ENCODE measurements at places on chromosomes 6 and 20.
A peak's percentile ranks its signal among the peaks of the same experiment; 100 is the strongest.

DNA sequence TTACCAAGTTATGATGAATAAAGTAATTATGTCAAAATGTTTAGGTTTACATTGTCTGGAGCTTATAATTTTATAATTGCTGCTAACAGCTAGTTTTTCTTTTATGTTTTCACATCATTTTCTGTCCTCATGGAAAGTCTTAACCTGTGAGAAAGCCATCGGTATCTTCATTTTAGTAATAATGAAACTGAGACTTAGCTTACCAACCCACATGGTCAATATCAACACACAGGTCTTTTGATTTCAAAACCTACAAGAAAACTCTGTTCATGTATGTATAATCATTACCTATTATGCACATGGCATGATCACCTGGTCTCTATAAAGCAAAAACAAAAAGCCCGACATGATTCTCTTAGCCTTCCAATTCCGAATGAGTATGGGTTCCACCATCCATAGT lies 61.9 kb downstream of the KCNQ5 start:
- DNase-seq, result no peak

DNA sequence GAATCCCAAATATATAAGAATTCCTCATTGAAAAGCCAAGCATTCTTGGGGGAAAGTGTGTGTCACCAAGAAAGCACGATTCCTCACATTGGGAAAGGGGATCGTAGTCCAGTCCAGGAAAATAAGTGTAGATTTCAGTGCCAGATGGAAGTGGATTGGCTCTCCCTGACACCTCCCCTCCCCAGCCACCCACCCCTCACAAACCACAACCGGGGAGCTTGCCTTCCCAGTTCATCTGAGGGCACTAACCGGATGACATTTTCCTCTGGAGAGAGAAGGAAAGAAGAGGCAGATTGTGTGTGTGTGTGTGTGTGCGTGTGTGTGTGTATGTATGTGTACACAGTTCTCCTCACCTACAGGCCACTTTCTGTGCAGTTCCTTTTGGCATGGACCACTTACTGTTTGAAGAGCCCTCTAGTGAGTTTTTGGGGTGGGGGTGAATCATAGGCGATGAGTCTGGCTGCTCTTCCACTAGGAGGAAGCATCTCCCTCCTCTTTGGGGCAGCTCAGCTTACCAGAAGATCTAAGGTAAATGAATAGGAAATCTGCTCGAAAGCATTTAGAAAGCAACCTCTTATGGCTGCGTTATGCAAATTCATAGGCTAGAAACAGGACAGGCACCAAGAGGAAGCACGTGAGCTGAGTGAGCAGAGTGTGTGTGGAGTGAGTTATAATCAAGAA lies 20.8 kb downstream of the DAAM2 start:
- DNase-seq, result no peak

DNA sequence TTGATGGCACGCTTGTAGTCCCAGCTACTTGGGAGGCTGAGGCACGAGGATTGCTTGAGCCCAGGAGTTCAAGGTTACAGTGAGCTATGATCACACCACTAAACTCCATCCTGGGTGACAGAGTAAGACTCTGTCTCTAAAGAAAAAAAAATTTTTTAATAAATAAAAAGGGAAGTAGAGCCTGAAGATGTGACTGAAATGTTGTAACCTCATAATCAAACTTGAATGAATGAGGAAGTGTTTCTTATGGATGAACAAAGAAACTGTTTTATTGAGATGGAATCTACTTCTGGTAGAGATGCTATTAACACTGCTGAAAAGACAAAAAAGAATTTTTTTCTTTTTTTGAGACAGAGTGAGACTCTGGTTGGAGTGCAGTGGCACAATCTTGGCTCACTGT lies 6.7 kb downstream of the MAK start:
- no peak for DNase-seq

GRCh38 chr6:56445818-56446217 lies 196.9 kb downstream of the DST start:
- DNase-seq, result no peak

DNA sequence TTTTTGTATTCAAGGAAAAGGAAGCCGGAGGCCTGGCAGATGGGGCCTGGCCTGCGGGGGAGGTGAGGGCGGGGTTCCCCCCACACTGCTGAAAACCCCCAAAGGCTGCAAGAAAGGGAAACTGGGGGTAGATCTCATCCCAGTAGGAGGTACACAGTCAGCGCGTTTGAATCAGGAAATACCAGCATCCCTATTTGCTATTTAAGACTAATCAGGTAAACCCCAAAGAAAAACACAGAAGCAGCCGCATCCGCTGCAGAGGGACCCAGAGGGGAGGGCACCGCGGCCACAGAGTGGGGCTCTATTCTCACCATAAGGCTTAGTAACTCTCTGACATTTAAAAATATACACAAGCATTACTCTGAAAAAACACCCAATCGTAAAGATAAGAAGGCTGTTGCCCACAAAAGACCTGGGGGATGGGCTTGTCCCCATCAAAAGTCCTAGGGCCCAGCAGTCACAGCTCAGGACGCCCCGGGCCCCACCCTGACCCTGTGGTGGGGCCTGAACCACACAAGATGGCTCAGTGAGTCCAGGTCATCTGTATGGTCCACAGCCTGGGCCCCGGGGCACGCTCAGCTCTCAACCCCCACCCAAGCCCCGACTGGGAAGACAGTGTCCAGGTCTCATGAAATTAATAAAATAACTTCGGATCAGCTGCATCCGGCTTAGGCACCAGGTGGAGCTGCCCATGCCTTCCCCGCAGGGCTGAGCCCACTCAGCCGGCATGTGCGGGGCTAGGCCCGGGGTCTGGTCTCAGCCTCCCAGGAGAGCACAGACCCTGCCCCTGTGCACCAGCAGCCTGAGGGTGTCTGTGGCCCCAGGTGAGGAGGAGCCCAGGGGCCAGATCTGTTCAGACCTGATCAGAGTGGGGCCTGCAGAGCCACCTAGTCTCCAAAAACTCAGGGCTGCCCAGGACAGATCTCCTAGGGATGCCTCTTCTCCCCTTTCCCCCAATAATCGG lies 31.0 kb downstream of the KCNQ2 start:
- DNase-seq, result no peak

GRCh38 chr6:20955131-20955530 lies 420.9 kb downstream of the CDKAL1 start:
- DNase-seq, result peak; percentile 60

DNA sequence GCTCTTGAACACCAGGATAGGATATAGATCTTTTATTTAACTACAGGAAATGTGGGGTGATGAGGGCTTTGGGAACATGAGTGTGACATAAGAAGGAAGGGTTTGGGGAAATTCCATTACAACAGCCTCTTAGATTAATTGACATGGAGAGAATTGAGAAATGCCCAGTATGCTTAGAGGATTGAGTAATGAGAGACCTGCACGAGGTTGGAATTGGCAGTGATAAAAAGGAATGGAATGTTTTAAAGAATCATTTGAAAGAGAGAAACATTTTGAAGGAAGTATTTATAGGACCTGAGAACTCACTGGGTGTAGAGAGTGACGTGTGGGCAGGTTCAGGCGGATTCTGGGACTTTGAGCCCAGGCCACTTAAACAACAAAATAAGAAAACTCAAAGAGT lies 227.0 kb downstream of the BMP2 start:
- no peak for DNase-seq

DNA sequence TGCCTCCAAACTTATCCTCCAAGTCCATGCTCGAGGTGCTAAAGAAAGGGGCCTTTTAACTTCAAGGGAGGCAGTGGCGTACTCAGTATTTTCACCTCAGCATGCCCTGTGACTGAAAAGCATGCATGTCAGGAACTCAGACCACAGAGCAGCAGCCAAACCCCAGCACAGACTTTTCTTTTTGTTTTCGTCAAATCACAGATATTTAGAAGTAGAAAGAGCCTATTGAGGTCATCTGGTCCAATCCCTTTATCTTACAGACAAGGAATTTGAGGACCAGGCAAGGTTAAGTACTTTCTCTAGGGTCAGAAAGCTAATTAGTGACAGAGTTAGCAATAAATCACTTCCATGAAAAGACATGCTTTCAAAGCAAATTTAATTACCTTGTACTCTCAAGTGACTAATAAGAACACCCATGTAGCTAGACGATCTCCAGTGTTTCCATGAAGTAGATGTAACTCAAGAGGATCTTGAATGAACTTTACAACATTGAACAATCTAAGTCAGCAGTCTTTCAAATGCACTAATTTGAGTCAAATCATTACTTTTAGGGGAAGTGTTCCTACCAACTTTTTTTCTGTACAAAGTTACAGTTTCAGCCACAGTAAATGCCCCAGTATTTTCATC lies 35.9 kb downstream of the MOXD1 start:
- no peak for DNase-seq

DNA sequence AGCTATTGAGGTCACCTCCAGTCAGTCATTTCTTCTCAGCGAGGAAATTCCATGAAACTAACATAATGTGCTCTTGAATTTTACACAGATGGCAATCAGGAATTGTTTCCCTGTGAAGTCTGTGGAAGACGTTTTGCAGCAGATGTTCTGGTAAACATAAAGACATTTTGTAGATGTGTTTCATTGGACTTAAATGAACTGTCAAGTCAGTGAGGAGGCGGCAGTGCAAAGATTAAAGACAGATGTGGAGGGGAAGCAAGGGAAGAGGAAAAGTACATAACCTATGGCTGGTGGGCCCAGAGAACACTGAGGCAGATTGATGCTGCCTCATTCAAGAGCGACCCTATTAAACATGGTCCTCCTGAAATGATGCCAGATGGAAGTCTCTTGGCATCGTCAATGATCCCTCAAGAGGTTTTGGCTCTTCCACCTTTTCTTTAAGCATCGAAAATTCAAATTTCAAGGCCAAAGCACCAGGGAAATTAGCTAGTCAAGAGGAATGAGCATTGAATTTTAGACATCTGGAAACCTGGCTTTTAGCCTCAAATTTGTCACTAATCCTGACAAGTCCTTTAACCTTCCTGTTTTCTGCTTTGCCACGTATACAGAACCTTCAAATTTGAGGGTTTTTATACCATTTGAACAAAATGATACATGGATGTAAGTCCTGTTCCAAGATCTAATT lies 20.1 kb downstream of the ZC2HC1B start:
- DNase-seq, result no peak

GRCh38 chr6:106895703-106896040 lies 78.9 kb downstream of the CD24 start:
- DNase-seq, result no peak

DNA sequence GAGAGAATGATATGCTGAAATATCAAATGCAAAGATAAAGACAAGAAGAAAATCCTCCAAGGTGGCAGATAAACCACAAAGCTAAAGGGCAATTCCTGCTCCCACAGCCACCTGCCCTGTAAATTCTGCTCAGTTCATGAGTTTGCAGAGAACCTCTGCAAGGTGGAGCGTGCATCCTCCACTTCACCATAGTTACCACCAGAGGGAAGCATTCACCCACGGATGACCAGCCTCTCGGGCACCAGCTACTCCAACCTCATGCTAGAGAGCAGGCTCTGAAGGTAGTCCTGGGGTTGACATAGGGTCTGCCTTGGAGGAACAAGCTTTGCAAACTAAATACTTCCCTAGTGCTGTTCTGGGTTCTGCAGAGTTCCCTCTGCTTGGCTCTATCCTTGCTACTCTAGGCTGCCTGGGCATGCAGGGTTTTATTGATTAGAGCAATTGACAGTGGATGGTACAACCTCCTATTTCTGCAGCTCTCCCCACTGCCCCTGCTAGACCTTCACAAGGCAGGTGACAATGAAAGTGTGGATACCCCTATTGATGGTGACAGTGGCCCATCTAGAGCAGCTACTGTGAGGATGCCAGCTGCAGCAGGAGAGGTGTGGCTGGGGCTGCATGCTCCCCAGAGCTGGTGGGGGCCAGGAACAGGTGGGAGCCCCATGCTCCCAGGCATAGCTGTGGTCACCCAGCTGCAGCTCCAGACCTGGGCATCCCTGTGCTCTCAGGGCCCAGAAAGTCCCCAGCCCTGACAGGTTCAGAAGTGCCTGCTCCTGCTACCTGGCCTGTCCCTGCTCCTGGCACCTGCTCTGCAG lies 51.1 kb downstream of the GGTLC1 start:
- DNase-seq, result peak; percentile 36

DNA sequence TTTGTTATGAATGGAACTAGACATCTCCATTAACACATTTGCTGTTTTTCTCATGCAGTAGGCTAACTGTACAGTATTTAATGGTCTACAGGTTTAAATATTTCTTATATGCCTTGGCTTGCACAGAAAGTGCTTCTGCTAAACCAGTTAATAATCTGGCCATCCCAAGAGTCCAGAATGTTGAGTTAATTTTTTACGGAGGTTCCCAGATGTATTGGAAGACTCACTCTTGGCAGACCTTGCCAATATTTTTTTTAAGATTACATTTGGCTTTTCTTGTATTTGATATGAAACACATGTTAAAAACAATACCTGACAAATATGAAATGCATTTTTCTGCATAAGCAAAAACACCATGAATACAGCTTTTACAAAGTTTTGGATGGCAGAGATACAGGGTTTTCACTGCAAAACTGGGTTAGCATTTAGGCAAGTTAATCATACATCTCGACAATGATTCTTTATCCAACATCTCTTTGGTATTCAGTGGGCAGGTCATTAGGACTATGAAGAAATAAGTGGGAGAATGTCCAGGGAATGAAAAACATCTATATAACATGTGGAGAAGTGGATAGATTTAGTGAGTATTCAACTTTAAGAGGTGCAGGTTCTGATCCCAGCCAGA lies 94.0 kb downstream of the SGK1 start:
- DNase-seq, result no peak

DNA sequence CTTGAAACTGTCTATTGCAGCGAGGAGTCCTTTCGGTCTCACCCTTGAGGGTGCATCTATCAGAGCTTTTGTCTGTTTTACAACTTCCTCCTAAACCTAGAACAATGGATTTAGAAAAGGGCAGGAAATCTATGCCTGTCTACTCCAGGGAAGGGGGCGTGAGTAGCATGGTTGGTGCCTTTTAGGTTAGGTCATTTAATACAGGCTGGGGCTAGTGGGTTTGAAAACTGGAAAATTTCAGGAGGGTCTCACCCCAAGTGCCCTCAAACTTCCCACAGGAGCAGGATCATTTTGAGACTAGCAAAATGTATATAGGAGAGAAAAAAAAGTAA lies 33.5 kb upstream of the BMP6 start:
- DNase-seq, result no peak

- no peak for DNase-seq
Observed at GRCh38 chr6:16494793-16495192, 256.4 kb downstream of the GMPR start.

- no peak for DNase-seq
Observed at GRCh38 chr6:129181001-129181400, 298.1 kb downstream of the LAMA2 start.

DNA sequence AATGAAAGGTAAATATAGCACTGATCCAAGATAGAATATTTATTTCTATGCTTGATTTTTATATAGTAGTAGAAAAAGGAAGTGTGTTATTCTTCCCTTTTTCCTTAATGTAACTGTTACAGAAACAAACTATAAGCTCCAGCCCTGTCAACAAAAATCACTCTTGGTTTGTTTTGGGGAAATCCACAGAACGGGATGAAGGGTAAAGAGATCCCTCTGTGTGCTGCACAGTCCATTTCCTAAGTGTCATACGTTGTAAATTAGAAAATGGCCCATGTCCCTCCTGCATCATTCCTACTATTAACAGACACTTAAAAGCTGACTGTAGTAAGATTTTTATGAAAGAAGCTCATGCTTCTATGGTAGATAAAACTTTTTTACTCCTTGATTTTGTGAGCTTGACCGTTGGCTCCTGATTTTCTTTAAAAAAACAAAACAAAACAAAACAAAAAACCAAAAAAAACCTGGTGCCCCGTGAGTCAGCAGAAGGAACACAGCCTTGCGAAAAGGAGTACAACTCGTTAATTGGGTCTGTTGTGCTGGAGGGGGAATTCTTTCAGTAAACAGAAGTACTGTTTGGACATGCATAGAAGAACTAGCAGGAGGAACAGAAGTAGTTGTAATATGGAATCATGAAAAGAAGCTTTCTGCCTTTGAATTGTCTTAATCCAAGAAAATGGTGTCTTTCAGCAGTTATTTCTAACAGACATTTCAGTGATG lies 67.5 kb downstream of the RTN4IP1 start:
- DNase-seq, result no peak
